ENCODE measurements at places on chromosomes 11 and 22.

- DNase-seq, result no peak
Measured at GRCh38 chr11:118628861-118629549, 21.6 kb downstream of the PHLDB1 start.

DNA sequence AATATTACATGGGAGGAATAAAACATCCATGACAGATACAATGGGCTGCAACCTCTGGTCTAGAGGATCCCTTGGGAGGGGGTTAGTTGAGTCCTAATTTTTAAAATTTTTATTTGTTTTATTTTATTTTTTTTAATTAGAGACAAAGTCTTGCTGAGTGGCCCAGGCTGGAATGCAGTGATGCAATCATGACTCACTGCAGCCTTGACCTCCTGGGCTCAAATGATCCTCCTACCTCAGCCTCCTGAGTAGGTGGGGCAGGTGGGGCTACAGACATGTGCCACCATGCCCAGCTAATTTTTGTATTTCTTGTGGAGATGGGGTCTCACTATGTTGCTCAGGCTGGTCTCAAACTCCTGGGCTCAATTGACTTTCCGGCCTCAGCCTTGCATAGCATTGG is 43.1 kb downstream of the FDX1 start:
- no peak for DNase-seq

- peak; percentile 88 for DNase-seq
Measured at GRCh38 chr22:46763051-46763705, 728 bp downstream of the TBC1D22A start.

DNA sequence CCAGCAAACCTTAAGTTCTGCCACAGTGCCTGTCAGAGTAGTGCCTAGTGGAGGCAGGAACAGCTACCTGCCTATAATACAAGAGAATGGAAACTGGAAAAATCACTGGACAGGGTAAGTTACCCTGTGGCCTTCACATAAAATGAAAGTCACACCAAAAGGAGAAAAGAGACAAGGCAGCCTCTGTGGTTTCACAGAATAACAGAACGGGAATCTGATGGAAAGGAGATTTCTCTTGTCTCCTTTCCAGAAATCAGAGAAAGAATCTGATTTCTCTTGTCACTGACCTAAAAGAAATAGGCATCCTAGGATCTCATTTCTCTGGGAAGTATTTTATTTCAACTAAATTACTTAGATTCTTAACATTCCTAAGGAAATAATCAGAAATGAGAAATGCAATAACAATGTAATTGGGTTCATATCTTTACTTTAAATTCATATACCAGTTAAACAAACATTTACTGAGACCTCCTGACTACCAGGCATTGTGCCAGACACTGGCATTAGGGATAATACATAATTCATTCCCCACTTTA is 41.6 kb downstream of the PRCP start:
- no peak for DNase-seq

GRCh38 chr22:20089226-20089976 is 9.4 kb downstream of the DGCR8 start:
- DNase-seq, result no peak

DNA sequence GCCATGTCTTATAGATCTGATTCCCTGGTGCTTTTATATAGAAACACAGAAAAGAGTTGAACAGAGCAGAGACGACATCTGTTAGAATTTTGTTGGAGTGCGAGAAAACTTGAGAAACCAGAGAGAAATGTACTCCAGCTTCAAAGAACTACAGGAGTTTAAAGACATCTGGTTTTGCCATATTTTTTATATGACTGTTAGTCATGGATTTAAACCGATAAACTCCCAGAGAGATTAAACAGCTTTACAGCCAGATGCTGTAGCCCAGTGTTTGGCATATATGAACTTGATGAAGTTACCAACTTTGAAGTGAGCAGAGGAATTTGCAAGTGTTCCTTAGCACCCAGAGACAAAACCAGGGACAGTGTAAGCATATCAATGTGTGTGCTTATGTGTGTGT is 1083.1 kb downstream of the LRRC4C start:
- no peak for DNase-seq

GRCh38 chr11:35875466-35875865 is 68.4 kb upstream of the LDLRAD3 start:
- no peak for DNase-seq

DNA sequence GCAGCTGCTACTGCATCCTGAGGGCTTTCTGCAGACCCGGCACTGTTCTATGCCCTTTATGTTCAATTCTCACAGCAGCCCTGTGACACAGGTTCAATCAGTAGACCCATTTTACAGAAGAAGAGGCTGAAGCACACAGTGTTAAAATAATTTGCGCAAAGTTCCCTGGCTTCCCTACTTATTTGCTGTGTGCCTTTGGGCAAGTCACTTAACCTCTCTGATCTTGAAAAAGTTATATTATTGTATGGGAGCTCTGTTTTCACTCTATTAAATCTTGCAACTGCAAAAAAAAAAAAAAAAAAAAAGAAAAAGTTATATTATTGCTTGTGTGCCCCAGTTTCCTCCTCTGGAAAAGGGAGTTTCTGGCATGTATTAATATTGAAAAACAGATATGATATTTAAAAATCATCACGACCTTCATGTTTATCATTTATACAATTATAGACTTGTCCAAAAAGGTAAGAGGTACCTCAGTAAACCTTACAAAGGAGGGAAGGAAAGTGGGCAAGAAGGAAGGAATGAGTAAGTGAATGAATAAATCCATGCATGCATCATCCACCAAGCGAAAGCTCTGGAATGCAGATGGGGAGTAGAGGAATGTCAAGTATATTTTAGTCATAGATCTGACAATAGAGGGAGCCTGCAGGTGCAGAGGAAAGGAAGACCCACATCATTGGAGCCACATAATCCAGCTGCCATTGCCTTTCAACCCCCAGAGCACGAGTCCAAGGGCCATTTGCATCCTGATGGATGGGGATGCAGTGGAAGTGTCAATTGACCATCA is 21.2 kb upstream of the ISX start:
- DNase-seq, result no peak
